ENCODE measurements at places on chromosomes 16 and 17.
A peak's percentile ranks its signal among the peaks of the same experiment; 100 is the strongest.

DNA sequence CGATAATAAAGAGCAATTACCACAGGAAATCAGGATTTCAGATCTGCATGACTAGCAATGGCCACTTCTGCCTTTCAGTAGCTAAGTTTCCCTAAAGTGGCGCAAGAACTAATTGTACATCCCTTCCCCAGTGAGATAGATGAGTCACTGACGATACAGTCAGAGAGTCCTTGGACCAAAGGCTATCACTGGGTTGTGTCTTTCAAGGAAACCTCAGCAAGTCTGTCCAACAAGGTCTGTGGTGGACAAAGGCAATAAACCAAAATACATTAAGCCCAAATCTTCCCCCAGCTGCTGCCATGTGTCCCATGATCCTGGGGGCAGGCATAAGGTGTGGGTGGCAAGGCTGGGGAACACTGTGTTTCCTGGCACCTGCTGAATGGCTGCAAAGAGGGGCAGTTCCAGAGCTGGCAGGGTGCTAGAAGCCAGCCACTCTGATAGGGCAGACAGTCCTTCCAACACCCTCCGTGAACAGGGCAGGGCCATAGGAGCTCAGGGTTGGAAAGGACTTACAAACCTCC lies 20.5 kb upstream of the MTMR4 start:
- DNase-seq, result no peak

DNA sequence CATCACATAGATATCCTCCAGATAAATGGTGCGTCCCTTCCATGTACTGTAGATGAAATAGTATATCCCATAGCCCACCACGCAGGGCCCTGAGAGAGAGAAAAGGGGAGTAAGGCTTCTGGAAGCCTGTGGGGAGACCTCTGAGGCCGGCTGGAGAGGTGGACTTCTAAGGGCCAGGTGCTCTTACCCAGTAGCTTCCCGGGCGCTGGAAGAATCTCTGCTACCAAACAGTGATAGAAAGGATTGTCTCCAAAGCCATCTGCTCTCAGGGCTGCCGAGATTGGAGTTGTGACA lies 718 bp downstream of the SAT2 start:
- DNase-seq, result no peak

DNA sequence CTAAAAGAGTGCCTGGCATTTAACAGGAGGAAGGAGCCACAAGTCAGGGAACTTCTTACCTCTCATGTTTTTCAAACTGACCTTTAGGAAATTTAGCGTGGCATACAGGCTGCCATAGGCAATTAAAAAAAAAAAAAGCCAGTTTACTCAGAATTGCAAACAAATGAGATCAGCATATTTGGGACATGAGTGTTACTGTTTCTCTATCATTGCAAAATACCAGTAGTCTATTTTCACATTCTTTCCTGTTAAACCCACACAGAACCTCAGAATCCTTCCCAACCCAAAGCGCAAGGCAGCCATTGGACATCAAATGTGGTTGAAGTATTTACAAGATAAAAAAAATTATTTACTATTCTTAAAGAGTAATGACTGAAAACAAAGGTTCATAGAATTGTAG lies 366.4 kb upstream of the DYNLRB2 start:
- no peak for DNase-seq

DNA sequence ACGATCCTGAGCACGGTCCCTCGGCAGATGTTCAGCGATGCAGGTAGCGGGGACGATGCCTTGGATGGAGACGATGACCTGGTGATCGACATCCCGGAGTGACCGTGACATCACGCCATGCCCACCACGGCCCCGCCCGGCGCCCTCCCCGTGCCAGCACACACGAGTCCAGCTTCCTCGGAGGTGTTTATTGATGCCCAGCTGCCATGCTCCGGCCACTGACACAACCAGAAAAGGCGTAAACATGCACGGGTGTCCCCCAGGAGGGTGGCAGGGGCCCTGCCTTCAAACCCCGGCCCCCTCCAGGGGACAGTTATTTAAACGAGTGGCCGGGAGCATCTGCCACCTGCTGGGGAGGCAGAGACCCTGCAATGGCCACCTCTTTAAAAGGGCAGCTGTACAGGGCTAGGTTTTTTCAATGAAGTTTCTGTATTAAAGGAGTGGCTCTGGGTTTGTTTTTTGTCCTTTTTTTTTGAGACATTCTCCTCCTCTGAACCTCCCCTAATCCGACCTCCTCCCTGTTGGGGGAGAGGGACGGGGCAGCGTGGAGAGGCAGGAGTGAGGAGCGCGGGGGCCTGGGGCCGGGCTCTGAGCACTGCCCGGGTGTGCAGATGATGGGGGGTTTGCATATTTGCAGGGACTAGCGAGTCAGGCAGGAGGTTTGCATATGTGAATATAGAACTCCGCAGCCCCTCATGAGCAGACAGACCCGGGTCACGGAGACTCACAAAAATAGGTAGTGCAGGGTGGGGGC lies 5.3 kb downstream of the DOC2A start:
- peak; percentile 48 for DNase-seq

DNA sequence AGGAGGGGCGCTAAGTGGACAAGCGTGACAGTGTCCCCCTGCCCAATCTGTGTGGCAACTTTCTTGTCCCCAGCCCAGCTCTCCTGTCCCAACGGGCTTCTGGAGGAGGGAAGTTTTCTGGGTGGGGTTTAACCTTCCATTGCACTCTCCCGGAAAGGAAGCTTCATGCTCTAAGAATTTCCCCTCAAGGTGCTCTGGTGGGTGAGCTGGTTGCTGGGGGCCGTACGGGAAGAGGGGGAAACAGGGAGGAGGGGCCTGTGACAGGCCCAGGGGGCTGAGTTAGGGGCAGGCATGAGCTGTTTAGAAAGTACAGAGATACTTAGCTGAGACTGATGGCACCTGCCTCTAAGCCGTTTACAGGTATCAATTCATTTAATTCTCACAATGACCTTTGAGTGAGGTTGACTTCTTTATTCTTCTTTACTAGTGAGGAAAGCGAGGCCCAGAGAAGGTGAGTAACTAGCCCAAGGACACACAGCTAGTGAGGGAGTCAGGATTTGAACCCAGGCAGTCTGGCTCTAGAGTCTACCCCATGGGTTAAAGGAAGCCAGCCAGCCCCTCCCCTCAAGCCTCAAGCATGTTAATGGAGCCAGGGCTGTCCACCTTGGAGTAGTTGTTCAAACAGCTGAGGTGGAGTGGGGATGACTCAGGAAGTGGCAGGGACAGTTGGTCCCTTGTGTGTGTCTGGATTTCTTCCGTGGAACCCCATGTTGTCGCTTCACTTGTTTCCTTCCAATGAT lies 18.9 kb downstream of the ADGRG1 start:
- DNase-seq, result no peak

DNA sequence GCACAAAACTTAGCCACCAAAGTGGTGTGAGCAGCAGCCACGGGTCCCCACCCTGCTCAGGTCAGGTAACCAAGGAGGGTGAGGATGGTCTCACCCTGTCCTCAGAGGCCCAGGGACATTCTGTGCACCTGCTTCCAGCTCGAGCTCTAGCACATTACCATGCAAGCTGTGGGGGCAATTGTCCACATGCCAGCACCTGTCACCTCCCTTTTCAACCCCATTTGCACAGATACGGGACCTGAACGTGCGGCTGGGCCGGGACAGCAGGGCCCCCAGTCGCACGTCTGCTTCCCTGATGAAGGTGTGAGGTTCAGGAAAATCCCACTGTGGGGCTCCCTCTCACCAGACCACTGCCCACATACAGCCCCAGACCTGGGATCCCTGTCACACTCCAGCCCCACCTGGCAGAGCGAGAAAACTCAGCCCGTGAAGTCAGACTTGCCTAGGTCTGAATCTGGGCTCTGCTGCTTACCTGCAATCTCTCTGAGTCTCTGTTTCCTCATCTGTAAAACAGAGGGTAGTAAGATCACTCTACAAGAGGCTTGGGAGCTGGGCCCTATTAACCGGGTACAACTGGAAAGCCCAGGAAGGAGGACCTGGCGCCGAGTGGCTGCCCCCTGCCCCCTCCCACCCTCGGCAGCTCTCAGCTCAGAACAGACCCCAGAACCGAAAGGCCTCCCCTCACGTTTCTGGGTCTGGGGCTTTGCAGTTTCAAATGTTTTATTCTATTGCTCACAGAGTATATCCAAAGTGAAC lies 7.9 kb downstream of the WFIKKN2 start:
- no peak for DNase-seq

- no peak for DNase-seq
Measured at GRCh38 chr16:67304020-67304419, 22.5 kb downstream of the KCTD19 start.

DNA sequence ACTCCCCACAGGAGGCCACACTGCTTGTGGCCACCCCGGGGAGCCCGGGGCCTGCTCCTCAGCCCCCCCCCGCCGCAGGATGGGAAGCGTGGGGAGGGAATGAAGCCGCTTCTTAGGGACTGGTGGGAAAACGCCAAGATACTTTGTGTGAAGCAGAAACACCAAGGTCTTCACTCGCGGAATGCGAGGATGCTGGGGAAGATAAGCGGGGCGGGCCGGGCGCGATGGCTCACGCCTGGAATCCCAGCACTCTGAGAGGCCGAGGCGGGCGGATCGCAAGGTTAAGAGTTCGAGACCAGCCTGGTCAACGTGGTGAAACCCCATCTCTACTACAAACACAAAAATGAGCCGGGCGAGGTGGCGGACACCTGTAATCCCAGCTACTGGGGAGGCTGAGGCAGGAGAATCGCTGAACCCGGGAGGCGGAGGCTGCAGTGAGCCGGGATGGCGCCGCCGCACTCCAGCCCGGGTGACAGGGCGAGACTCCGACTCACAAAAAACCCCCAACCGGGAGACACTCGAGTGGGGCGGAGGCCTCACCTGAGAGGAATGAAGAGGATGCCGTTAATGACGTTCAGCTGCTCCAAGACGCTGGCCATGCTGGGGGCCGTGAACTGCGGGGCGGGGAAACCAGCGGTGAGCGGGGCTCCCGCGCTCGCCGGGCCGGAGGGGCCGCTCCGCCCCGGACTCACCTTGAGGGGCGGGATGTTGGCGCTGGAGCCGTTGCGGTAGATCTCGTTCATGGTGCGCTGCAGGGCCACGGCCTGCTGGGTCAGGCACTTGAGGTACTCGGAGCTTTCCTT lies 20.3 kb downstream of the CLUH start:
- no peak for DNase-seq

DNA sequence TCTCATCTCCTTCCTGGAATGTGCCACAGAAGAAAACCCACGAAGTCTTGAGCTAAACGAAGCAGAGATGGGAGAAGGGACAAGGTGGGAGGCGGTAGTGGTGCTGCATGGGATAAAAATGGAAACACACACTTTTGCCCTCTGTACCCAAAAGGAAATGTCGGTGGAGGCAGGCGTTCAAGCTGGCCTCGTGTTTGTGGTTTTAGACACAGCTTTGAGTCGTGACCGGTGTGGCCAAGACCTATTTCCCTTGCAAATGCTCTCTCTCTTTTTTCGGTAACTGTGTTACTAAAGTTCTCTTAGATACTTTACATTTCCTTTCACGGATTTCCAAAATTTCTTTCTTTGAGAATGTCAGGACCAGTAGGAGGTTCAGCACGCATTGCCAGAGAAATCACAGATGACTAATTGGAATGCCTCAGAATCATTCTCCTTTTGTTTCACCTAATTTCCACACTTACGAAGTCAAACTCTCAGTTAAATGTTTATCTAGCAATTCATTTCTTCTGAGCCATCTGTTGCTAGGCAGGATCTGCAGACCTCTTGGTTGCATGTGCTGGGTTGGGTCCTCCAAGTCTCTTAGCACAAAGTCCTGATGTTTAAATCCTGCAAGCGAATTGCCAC lies 412.3 kb downstream of the MAF start:
- DNase-seq, result no peak

GRCh38 chr17:77528516-77529327 lies 388.0 kb downstream of the SEC14L1 start:
- DNase-seq, result no peak

- DNase-seq, result no peak
Measured at GRCh38 chr17:17382971-17383370, 79.8 kb downstream of the NT5M start.

DNA sequence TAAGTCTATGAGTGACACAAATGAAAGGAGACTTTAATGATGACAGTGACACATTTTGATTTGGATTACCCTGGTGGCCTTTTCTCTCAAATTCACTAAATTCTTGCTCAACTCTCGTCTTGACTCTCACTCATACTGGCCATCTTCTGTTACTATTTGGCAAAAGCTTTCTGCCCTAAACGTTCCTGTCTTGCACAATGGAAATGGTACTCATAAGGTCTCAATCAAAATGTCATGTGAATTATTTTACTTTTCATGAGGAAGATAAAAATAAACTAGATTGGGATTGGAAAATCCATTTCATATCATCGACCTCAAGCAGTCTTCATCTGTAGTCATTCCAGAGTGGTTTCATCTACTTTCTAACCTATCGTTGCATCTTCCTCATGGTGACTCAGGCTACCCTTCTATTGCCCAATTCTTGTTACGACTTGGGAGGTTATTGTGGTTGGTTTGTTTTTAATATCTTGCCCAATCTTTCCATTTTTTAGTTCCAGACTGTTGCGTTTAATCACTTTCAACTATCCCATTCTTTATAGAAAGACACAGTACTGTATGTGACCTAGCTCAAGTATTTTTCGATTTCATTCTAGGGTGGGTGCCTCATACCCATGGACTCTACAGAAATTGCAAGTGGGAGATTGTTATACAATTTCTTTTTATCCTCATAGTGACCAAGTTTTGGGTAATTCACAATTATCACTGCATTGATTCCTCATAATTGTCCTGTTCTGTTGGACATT lies 317.2 kb upstream of the KCNJ16 start:
- DNase-seq, result no peak

GRCh38 chr17:79050551-79050950 lies 24.1 kb upstream of the ENGASE start:
- DNase-seq, result no peak

Data from NCI-H2029 (cell line).